ENCODE measurements at places on chromosomes 5 and 9.

DNA sequence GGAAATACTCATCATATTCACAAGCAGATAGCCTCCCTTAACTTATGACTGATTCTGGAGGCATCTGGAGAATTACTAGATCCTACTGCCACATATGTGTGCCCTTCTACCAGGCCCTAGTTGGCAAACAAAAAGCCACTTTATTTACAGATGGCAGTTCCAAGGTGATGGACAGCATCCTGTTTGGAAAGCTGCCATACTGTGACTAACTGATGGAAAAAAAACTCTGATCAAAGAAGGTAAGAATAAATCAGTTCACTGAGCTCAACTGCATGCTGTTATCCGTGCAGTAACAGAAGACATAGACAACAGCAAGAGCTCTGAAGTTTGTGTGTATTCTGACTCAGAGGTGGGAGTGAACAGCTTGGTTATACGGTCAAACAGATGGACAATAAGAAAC, 279.8 kb upstream of the POU5F2 start:
- DNase-seq = no peak

- DNase-seq = no peak
Measured at GRCh38 chr5:160929360-160929759, 77.3 kb upstream of the ATP10B start.

DNA sequence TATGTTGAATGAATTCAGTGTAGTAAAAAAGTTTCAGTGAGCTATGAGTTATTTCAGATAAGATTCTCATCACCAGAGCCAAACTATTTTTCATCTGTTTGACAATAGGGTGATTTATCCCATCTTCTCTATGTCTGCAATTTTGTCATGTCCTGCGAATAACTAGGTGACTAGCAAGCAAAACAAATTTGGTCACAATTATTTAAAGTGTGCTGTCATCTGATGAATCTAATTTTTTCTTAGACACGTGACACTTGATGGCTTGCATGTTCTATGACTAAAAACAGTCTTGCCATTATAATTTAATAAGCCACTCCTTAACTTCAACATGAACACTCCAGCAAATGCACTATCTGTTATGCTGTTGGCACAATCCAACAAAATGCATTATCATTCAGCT, 35.0 kb downstream of the FEM1C start:
- no peak for DNase-seq

GRCh38 chr9:121684381-121685145, 33.1 kb downstream of the DAB2IP start:
- no peak for DNase-seq

- DNase-seq = no peak
Measured at GRCh38 chr9:3436629-3437420, 89.0 kb downstream of the RFX3 start.

- DNase-seq = no peak
Measured at GRCh38 chr5:143059976-143060765, 290.0 kb downstream of the ARHGAP26 start.

DNA sequence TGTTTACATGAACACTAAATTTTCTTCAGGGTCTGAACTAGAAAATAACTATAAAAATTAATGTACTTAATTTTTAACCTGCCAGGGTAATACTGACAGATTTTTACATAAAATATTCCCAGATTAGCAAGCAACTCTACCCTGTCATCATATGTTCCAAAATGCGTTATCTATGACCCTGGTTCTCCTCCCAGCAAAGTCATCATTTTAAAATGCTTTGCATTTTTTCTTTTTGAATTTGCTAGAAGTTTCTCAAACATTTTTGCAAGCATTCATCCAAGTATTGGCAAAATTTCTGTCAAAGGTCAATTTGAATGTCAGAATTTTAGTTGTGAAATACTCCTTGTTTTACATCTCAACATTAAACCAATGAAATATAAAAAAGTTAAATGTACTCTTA, 144.5 kb upstream of the FTMT start:
- DNase-seq = no peak

DNA sequence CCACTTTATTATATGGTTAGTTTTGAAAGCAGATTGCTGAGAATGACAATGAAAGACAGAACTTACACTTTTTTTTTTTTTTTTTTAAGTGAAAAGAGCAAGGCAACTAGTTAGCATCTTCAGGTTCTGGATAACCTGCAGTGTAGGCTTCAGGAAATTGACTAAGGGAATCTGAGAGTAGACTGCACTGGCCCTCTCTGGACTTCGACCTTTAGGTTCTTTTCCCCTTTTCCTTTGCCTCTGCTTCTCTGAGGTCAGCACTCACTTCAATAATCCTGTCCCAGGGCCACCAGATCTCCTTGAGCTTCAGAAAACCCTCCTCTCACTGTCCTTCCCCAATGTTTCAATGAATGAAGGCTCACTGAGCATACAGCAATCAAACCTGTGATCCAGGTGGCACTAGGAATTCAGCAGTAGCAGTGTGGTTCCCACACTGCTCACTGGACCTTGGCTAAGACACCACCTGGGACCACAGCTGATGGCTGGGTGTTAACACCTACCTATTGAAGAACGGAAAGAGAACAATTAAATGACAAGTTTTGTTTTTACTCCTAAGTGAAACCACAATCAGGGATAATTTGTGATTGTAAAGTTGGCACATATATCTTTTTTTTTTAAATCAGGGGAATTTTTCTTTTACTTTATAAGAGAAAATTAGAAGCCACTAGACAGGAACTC, 85.8 kb upstream of the IL6ST start:
- no peak for DNase-seq

DNA sequence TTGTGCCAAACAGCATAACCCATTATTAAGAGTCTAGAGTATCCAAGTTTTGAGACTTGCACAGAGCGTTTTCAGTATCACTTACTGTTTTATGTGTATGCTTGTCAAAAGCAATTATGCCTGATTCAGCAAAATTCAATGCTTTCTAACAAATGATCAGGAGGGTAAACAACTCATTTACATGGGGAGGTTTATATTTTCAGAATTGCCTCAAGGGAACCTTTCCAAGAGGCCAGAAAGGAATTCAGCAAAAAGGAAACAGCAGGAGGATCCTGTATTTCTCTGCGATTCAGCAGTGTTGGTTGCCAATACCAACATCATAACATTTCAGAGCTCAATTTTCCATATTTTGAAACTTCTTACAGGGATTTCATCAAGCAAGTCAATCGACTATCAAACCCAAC, 69.3 kb upstream of the DAB2 start:
- DNase-seq = no peak

- DNase-seq = no peak
Measured at GRCh38 chr9:73806876-73807275, 655.2 kb downstream of the ANXA1 start.

- no peak for DNase-seq
Measured at GRCh38 chr5:55175781-55176175, 2.8 kb upstream of the CDC20B start.

GRCh38 chr5:151458314-151458713, 10.9 kb downstream of the SLC36A1 start:
- DNase-seq = no peak
